Islet precursor cell (in vitro differentiated cells): ENCODE measurements at places on chromosomes 2 and 18.
A peak's percentile ranks its signal among the peaks of the same experiment; 100 is the strongest.

- no peak for DNase-seq
These were observed 10.5 kb downstream of the GLI2 start for GRCh38 chr2:120746144-120746543.

DNA sequence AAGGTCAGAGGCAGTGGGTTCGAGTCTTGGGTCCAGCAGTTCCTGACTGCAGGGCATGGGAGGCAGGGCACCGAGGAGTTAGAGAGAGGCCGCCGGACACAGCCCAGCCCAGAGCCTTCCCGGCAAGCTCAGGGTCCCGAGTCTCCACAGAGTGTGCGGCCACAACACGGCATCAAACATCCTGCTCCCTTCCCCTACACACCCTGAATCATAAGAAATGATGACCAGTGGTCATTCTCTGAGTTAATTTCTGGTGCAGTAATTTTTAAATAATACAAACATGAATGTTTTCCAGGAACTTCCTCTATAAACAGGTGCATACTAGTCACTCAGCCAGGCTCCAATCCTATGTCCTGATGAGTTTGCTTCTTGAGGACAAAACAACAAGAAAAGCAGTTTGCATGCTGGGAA lies 118.0 kb downstream of the PXDN start:
- no peak for DNase-seq

DNA sequence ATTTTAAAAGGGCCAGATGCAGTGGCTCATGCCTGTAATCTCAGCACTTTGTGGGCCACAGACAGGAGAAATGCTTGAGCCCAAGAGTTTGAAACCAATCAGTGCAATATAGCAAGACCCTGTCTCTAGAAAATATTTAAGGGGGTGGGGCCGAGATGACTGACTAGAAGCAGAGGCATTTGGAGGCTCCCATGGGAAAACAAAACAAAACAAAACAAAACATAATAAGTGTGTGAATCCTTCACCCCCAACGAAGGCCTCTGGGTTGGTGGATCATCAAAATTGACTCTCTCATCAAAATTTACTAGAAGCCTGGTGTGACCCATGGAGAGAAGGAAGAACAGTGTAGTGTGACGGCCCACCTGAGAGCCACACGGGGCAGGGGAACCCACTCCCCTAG lies 560.9 kb downstream of the LRP1B start:
- no peak for DNase-seq

DNA sequence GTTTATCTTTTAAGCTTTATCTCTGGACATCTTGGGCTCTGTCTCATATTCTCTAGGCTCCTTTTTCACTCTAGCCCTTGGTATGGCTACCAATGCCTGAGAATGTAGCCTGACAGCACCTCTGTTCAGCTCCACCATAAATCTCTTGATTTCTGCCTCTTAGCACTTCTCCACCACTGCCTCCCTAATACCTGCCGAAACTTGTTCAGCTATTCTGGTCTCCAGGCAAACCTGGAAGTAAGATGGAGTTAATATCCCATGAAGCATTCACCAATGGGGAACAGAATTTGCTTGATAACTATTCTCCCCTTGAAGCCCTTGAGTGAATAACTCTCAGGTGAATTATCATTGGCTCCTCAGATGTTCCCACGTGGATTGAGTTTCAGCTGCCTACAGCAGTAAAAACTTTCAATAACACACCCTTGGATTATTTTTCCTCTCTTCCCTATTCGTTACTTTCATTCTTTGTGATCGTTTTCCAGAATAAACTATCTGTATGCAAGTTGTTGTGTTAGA lies 145.6 kb downstream of the EVA1A start:
- DNase-seq, result no peak

DNA sequence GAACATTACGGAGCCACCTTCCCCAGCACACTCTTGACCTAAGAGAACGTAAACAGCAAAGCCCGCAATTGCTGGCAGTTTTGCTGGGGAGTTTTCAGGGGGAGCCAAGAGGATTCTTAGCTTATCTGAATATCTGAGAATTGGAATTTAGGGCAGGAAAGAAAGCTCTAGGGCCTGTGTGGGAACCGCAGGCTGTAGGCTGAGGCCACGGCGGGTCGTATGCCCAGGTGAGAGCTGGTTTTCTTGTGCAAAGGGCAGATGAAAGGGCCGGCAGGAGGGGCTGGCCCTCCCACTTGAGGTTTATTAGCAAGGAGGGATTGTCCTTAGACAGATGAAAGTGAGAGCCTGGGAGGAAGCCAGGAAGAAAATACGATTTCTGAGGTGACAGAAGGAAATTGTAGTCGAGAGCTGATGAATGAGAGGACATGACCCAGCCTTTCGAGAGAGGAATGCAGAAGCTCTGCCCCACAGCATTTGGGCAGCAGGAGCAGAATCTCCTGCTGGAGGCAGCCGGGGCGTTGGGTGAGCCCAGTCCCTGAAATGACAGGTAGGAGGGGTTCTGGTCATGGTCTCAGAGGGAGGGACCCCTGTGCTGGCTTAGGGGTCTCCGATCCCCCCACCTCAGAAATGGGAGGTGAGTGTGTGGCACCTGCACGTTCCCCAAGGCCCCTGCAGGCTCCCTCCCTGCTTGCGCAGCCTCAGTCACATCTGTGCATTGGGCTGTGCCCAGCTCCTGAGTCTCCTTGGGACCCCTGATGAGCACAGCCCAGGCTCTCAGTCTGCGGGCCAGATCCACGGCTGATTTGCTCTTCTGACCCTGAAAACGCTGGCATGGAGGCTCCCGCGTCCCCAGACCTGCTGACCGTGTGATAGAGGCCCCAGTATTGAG lies 61.1 kb downstream of the CABLES1 start:
- DNase-seq, result peak; percentile 94

GRCh38 chr2:172919732-172920131 lies 155.9 kb upstream of the MAP3K20 start:
- no peak for DNase-seq

DNA sequence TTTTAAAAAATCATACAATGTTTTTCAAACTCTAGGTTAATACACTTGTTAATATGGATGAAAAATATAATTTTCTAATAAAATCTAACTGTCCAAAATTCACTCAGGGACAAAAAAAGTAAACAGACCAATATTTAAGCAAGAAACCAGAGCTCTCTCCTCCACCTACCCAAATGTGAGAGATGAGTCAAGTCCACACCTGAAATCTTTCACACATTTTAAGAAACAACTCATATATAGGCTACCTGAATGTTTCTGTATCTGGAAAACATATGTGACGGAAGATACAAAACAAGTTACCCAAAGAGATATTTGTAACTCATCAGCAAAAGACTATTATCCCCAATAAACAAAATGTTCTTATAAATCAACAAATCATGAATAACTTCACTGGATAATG lies 20.2 kb downstream of the ZNF516 start:
- no peak for DNase-seq

DNA sequence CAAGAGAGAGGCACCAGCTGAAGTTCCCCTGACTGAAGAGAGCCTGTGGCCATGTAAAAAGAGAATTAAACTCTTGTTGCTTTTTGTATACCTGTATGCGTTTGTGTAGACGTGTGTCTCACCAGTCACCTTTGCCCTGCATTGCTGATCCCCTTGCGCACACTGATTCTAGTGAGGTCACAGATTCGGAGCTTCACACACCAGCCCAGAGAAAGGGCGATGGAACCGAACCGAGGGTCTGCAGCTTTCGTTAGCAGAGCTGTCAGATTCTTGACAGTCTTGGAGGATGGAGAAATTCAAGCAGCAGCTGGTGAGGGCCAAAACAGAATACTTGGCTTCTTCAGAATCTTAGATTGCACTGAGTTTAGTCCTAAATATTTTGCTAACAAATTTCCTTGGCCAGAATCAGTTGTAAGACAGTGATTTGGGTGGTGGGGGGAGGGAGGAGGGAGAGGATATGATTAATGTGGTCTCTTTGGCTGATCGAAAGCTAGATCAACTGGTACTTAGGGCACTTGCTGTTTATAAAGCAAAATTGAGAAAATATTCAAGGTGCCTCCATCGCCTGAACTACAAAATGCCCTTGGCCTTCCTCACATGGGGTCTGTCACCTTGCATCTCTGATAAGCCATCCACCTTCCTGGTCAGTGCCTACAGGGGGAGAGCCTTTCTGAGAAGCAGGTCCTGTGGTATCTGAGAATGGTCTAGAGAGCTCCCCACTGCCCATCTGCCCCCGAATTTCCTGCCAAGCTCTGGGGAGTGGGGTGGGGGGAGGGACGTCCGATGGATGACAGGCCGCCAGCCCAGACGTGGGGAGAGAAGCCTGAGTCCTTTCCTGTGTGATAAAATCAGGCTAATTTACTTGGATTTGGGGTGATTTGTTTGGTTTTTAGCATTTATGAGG lies 123.5 kb downstream of the CABLES1 start:
- DNase-seq, result no peak

GRCh38 chr2:30926606-30927005 lies 119.4 kb upstream of the CAPN13 start:
- DNase-seq, result no peak

GRCh38 chr2:101793277-101793969 lies 95.9 kb downstream of the MAP4K4 start:
- DNase-seq, result peak; percentile 78

GRCh38 chr18:68054669-68055068 lies 538.1 kb upstream of the DSEL start:
- no peak for DNase-seq

GRCh38 chr2:30422444-30423040 lies 24.5 kb upstream of the LCLAT1 start:
- DNase-seq, result no peak

- no peak for DNase-seq
These were observed 173.1 kb downstream of the RNF152 start for GRCh38 chr18:61719671-61720070.

DNA sequence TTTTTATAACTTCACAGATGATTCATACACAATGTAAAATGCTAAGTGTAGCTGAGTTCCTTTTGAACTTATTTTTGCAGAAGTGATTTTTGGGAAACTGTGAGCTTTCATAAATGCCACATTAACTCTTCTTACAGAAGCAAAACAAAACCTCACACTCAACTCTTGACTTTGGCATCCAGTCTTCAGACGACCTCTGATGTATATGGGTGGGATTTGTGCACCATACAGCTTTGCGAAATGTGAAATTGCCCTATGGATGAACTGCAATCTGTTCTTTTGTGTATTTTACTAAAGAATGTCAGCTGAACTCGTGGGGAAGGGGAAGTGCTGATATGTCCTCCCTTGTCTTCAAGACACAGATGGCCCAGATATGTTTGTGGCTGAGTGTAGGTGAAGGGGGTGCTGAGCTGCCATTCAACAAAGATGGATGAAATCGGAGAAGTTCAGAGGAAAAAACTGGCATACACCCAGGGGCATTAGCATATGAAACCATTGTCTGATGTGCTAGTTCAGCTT lies 218.3 kb downstream of the PTGR3 start:
- no peak for DNase-seq

DNA sequence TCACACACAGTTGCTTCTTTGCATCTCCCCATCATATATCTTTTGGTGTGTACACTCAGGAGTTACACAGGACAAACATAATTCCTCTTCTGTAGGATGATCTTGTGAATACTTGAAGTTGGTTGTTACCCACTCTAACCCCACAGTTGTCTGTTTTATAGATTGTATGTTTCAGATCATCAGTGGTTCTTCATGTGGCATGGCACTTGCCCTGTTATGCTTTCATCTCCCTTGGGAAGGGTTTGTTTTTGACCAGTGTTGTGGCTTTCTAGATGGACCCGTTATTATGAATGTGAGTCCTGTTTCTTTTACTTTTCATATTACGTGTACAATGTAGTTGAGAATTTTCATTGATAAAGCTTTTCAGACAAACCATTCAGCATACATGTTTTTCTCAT lies 82.0 kb downstream of the ZNF407 start:
- no peak for DNase-seq
